ENCODE measurements at places on chromosomes 6 and 20.

DNA sequence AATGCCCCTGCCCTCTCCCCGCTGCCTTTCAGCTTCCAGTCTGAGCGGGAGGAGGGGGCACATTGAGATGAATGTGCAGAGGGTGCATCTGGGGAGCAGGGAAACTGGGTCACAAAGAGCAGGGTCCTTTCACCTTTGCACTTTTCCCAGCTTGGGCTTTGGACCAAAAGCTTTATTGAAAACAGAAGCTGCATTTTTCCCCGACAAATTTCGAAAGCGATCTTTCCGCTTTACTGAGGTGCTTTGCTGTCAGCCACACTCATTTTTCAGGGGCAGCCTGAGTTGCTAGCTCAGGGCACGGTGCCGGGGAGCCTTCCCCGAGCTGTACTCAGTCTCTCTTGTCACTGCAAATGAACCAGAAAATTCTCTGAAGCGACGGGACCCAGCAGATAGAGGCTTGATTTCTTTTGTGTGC is 283.7 kb upstream of the SOX4 start:
- DNase-seq, result no peak

DNA sequence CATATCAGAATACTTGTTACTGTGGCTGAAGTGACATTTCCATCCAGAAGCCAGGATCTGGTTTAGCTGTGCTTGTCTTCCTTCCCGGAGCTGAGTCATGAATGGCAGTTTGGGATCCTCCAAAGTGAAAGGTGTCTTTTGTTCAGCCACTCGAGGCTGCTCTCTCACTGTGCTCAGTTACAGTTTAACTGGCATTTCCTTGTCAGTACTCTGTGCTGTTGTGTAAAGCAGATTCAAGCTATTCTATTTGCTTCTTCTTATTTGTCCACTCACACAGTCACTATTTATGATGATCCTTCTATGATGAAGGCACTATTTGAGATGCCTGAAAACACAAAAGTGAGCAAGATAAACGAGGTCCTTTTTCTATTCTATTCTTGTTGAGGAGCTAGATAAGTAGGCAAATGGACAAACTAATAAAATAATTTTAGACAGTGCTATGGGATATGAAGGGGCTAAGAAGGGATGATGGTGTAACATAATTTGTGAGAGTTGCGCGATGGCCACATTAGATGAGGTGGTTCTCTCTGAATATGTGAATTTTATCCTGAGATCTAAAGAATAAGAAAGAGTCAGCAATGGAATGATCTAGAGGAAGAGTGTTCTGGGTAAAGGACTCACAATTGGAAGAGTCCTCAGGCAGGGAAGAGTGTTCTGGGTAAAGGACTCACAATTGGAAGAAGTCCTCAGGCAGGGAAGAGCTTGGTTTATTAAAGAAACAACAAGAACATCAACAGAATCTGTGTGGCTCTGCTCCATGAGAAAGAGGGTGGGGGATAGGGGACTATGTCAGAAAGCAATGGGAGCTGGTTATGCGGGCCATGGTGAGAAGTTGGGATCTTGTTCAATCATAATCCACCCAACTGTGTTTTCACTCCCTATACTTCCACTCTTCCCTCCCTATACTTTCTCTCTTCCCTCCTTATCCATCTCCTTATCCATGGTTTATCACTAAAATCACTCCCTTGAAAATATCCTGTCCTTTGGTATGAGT is 40.1 kb downstream of the CYP24A1 start:
- DNase-seq, result no peak

DNA sequence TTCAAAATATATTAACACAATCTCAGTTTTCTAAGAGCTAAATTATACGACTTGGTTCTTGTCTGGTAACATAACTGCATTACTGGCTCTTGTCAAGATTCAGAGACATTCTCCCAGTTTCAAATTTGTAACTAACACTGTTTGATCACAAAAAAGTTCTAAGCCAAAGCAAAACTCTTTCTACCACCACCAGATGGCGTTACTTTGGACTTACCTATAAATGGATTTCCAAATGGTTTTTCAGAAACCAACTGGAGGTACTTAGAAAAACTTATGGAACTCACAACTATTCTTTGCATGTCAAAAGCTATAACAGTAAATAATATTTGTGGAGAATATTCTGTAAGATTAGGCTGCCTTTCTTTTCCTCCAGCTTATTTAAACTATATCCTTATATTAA is 34.2 kb upstream of the GFRAL start:
- no peak for DNase-seq

DNA sequence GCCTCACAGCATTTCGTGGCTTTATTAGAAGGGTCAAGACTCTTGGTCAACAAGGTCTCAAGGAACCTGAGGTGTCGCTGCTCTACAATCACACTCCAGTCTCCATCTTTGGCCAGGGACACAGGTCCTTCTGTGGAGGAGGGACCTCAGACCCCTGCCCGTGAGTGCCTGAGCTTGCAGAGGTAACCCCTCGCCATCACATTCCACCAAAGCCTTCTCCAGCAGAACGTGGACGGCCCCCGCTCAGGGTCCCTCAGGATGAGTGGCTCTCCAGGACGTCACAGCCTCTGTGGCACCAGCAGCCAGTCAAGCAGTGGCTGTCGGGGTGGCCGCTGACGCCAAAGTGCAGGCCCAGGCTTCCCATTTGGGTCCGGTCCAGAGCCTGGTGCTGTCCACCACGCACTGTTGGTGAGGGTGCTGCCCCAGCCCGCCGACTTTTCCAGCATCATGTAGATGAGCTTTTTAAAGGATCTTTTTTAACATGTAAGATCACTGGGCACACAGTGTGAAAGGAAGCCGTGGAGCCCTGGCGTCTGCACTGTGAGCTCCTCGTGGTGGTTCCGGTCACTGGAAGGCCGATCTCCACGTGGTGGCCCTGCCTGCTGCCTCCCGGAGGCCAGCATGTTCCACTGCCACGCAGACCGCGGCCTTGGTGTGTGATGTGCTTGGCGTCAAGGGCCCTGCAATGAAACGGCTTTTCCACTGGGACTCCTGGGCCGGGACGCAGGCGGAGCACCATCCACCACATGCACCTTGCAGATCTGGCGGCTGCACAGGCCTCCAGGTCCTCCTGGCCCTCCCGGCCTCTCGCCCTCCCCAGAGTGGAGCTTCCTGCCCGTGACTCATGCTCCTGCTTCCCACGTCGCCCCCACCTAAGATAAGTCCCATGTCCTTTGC is 8.3 kb upstream of the KIF25 start:
- no peak for DNase-seq

DNA sequence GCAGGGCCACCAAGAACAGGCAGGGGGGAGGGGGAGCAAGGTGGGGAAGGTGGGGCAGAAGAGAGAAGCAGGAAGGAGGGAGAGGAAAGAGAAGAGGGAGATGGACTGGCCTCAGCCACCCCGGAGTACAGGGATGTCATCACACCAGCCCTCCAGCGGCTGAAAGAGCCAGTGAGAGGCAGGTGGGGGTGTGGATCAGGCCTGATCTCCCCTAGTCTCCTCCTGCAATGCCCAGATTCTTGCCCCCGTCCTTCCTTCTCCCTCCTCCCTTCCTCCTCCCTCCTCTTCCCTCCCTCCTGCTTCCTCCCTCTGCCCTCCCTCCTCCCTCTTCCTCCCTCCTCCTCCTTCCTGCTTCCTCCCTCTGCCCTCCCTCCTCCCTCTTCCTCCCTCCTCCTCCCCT is 61.5 kb downstream of the YTHDF1 start:
- DNase-seq, result no peak

DNA sequence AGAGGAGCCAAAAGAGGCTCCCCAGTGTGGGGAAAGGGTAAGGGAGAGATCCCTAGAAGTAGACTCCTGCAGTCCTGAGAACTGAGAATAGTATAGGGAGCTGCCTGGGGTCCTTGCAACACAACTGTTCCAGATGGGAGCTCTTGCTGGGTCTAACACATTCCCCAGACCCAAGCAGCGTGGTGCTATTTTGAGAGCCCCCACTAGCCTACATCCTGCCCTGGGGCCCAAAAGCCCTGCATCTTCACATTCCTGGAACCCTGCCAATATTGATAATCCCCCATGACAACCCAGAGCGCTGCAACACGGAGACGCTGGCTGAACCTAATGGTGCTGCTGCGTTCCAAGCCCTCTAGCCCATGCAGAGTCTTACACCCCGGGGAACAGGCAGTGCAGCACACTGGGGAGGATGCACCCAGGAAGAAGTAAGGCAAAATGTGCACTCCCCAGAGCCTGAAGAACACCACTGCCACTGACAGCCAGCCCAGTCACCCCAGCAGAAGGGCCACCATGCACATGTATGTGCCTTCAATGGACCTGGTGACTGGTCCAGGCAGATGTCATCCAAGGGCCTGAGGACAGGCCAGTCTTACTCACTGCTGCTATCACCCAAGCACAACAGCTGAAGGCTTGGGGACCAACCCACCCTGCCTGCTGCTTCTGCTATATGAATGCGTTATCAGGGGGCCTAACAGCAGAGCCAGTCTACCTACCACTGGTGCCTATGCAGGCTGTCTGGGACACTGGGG is 7.0 kb upstream of the RNF217 start:
- no peak for DNase-seq

DNA sequence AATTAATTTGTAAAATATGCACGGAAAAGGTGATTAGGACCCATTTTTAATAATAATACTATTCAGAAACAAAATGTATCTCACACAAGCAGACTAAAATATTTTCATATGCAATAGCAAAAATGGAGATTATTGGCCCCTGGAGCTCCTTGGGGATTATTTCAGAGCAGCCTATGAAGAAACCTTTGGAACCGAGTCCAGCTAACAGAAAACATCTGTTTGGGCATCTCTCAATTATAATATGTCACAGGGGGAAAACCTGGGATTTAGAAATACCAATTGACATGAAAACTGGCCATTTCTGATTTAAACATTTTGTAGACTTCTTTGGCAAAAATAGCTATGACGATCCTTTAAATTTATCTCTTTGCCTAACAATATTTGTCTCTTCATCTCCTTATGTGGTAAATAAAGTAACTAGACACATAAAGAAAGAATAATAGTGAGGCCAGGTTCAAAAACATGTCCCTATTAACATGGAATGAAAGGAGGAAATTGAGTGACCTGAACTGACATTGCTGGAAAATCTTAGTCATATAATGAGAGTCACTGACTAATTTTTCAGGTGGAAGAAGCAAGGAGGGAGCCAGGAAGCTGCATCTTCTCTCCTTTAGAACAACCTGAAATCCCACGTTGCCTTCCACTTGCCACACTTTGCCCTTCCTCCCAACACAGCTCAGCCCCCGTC is 199.0 kb downstream of the SOD2 start:
- DNase-seq, result no peak

DNA sequence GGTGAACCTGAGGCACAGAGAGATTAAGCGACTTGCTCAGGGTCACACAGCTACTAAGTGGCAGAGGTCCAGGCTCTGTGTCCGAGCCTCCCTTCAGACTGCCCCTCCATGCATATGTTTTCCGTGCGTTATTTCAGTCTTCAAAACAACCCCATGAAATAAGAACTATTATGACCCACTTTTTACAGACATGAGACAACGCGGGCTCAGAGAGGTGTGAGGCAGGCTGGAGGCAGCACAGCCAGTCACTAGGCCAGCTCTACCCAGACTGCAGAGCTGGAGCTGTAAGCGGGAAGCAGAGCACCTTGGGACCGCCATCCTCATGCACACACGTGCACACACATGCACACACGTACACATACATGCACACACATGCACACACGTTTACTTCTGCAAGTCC is 62.3 kb downstream of the PSMG4 start:
- DNase-seq, result no peak

DNA sequence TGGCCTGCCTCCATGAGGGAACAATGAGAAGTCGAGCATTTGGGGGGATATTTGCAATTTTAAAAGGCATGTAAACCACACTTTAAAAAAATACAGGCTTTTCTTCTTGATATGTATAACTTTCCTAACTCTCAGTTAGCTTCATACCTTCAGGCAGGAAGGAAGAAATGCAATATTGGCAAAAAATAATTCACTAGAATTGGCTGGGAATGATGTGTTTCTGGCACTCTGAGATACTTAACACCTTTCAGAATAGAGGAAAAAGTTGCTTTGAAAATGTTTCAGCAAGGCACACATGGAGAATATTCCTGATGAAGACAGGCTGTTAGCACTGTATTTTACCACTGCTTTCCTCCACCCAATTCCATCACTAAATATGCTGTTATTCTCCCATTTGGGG is 747.6 kb downstream of the HDGFL1 start:
- DNase-seq, result no peak

DNA sequence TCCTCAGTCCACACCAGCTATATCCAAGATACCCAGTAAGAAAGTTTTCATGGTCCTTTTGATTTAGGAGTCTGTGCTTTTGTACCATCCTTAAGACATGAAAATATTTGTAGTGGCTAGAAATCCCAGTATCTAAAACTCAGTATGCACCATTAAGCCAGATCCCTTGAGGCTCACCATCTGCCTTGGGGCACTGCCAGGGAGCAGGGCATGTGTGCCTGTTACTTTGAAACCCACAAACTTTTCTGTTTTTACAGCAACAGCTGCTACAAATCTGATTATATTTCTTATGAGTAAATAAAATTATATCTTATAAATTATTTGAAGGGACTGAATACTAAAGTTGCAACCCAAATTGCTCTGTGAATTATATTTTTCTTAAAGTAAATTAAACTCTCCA is 290.5 kb upstream of the MANEA start:
- DNase-seq, result no peak

DNA sequence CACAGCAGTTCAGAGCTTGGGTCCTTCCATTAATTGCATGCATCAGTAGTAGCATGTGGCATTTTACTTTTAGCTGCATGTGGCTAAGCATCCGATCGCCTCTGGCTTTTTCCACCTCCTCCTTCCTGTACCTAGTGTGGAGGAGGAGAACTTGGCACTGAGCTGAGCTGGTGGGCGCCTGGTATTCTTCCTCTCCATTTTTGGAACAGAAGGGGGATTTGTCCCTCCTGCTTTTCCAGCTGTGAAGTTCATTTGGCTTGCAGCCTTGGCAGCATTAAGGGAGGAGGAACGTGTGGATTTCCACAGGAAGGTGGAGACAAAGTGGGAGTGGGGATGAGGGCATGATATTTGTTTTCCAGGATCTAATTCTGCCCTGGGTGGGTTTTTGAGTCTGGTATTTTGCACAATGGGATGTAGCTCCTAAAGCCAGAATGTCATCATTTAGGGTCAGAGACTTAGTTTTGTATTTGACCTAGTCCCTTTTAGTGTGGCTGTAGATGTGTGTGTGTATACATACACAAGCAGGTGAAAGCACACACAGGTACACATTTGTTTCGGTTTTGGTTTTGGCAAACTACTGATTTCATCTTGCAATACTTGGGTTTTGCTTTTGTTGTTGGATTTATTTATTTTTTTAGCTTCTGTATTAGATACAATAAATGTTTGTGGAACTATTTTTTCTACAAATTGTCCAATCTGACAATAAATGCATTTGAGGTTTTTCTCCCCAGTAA is 90.0 kb downstream of the SASH1 start:
- DNase-seq, result no peak

DNA sequence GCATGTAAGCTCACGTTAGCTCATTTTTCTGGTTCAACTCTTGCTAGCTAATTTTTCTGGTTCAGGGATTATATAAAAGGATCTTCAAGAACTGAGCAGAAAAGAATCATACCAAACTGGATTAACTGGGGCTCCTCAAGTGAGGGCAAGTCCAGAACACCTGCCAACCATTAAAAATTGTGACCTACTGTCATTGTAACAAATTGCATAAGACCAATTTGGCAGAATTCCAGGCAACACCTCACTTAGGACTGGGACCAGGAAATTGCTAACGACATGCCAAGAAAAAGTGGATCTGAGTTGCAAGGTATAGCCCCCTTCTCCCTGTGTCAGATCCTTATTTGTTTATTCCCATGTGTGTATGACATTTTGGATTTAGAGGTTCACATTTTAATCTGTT is 216.6 kb downstream of the HIVEP2 start:
- DNase-seq, result no peak

GRCh38 chr6:67854098-67854497 is 781.0 kb upstream of the ADGRB3 start:
- no peak for DNase-seq

Measured in stimulated activated naive CD8-positive, alpha-beta T cell treated with anti-CD3 and anti-CD28 coated beads, Interleukin-15, amount 100 ng/mL, for 72 hours (primary cell).